ENCODE measurements at places on chromosomes 7 and 10.

- no peak for DNase-seq
These were observed 126.4 kb downstream of the RNLS start for GRCh38 chr10:88456730-88457129.

GRCh38 chr7:28771906-28772622, 186.1 kb downstream of the TRIL start:
- DNase-seq, result no peak

GRCh38 chr7:138919911-138920310, 61.3 kb downstream of the KIAA1549 start:
- DNase-seq, result no peak

DNA sequence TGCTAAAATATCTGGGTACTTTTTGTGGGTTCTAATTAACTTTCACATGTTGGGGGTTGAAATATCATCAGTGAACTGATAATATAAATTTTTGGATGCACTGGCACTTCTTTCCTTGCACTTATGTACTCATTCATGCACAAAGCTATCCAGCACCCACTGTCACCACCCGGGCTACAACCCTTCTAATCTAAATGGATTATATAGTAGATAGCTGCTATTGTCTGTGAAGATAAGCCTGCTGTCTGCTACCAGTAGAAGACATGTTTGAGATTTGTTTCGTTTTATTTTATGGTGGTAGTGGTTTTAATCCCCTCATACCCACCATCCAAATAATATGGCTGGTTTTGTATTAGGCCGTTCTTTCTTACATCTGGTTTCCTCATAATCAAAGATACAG, 353.5 kb upstream of the LRGUK start:
- no peak for DNase-seq

GRCh38 chr7:84248267-84248666, 53.7 kb upstream of the SEMA3A start:
- no peak for DNase-seq

DNA sequence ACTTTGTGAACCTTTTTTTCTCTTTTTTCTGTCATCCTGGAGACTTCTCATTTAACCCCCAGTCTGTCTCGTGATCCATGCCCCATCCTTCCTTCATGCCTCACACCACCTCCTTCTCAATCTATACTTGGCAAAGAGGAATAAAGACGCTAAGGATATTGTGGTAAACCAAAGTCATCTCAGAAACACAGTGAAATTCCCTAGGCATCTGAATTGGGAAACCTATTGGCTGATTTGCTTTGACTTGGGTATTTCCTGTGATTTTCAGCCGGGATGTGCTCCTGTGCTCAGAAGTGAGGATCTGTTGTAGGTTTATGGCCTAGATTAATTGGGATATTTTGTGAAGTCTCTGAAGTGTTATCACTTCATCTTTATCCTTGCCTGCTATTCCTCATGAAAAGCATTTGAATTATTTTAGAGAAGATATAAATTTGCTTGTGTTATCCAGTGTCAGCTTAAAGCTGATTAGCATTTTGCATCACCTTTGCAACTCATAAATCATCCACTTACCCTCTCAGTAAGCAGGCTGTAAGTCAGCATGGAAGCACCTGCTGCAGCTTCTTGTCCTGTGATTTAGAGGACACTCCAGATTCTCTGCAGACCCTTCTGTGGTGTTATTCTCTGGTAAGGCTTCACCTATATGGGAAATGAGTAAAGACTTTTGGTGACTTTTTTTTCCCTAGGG, 138.0 kb downstream of the AUTS2 start:
- no peak for DNase-seq

- DNase-seq, result no peak
These were observed 472.8 kb upstream of the STEAP1 start for GRCh38 chr7:89681448-89681847.

- no peak for DNase-seq
These were observed 98.8 kb upstream of the PFKP start for GRCh38 chr10:2968401-2969058.

DNA sequence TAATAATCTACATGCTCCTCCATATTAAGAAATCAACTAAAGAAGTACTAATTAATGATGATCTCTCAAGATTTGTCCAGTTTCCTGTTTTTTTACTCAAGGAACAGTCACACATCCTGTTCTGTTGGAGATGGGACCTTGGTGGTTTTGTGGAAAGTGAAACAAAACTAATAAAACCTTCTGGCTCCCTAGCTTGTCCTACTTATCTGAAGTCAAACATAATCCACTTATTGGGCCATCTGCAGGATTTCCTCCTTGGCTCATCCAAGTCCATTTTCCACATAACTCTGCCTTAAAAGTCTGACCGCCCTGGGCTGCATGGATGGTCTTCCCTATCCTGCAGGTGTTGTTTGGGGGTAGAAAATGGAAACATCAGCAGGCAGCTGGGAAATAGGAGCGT, 39.4 kb upstream of the TARP start:
- DNase-seq, result no peak

DNA sequence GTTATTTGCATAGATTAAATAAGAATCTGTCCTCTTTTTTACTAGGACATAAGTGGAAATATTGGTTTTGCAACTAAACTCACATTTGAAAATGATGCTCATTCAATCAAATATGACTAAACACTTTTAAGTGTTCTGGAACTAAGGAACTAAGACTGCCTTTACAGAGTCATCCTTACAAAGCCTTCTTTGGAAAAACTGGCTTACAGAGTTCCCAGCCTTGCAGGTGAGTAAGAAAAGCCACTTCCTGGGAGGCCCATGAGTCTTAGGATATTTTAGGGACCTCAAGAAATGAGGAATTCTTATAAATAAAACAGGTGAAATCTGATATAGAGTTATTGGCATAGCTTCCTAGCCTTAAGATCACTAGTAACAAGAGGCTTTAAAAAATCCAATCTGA, 135.5 kb downstream of the ALOX5 start:
- DNase-seq, result no peak

- DNase-seq, result no peak
These were observed 548.3 kb upstream of the ANKRD30A start for GRCh38 chr10:36577126-36577525.

- DNase-seq, result no peak
These were observed 100.2 kb downstream of the ATXN7L1 start for GRCh38 chr7:105776068-105776790.

GRCh38 chr10:78551184-78552005, 517.4 kb upstream of the ZMIZ1 start:
- DNase-seq, result no peak

DNA sequence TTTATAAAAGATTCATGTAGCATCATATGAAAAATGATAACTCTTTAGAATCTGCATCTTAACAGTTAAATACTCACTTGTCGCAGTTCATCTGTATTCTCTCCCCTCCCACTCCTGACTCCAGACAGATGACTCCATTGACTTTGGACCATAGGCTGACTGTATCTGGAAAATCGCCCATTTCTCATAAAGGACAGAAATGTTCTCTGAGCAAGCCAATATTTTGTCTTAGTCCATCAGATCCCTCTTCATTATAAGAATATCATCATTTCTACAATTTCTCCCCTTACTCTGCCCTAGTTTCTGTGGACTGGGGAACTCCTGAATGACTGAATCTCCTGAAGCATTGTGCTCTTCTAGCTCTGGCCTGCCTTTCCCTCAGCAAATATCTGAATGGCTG, 125.4 kb downstream of the SEMA3D start:
- no peak for DNase-seq

GRCh38 chr10:98429320-98430072, 14.5 kb upstream of the PYROXD2 start:
- DNase-seq, result no peak

DNA sequence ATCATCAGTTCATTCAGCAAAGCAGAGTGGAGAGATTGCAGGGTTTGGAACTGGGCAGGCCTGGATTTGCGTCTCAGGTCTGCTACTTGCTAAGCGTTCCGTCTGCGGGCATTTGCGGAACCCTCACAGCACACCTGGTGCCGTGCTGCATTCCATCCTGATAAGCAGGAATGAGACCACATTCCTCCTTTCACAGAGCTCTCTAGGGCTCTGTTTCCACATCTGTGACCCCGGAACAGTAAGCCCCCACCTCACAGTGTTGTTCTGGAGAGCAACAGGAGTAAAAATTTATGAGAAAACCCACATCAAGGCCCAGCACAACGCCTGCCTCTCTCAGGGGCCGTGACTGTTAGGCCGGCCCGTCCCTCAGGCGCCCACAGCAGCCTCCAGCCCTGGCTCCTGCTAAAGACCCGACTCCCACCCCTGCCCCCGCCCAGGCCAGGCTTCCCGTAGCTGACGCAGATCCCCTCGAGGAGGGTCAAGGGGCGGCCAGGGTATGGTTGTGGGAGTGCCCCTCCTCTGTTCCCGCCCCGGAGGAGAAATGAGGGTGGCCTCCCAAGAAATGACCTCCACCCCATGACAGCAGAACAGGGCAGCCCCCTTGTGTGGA, 128.9 kb downstream of the RGS10 start:
- no peak for DNase-seq

DNA sequence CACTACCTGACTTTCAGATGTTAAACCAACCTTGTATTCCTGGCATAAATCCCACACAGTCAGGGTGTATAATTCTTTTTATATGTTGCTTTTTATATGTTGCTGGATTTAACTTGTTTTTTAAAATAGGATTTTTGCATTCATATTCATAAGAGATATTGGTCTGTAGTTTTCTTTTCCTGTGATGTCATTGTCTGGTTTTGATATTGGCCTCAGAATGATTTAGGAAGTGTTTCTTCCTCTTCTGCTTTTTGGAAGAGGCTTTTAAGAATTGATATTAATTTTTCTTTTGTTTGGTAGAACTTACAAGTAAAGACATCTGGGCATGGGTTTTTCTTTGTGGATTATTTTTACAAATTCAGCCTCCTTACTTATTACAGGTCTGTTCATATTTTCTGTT, 93.1 kb downstream of the CARD11 start:
- DNase-seq, result no peak

- no peak for DNase-seq
These were observed 46.4 kb downstream of the AOAH start for GRCh38 chr7:36677769-36678437.

GRCh38 chr7:55073976-55074528, 55.2 kb downstream of the EGFR start:
- DNase-seq, result no peak

DNA sequence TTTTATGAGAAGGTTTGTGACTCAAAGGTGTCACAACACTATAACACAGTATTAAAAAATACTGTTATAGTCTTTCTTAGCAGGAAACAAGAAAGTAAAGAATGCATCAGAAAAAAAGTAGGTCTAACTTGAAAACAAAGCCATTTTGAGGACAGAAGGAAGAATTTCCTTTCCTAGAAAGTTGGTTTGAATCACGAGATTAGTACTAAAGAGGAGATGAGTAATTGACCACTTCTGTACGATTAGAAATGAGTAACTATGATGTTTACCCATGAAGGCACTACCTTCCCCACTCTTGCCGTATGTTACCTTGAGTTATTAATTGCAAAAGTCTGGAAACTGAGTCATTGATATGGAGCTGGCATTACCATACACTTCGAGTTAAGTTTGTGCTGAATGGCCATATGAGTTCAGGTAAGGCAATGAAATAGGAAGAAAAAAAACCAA, 65.2 kb downstream of the FAM185A start:
- DNase-seq, result no peak

DNA sequence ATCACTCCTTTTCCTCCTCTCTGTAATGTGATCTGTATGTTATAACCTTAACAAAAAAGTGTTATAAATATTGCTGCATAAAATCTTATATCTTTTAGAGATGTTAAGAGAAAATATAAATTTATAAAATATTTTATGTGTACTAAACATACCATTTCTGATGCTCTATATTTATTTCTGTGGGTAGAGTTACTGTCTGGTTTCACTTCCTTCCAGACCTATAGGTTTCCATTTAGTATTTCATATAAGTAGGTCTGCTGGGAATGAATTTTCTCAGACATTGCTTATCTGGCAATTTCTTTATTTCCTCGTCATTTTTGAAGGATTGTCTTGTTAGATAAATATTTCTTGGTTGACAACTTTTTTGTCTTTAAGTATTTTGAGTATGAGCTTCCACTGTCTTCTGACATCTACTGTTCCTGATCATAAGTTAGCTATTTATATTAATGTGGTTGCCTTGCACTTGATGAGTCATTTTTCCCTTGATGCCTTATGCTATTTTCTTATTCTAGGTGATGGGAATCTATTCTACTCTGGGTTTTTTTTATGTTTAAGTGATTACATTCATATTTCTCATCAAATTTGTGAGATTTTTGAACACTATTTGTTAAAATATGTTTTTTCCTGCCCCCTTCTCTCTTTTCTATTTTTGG, 11.2 kb upstream of the THSD7A start:
- DNase-seq, result no peak

DNA sequence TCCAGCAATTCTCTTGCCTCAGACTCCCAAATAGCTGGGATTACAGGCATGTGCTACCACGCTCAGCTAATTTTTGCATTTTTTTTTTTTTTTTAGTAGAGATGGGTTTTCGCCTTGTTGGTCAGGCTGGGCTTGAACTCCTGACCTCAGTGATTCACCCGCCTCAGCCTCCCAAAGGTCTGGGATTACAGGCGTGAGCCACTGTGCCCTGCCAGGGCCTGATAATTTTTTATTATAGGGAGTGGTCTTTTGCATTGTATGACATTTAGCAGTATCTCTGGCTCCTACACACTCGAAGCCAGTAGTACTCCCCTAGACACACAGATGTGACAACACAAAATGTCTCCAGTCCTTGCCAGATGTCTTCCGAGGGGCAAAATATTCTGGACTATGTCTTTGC, 124.0 kb downstream of the DKK1 start:
- no peak for DNase-seq

GRCh38 chr7:46586406-46586805, 665.3 kb upstream of the IGFBP3 start:
- no peak for DNase-seq

DNA sequence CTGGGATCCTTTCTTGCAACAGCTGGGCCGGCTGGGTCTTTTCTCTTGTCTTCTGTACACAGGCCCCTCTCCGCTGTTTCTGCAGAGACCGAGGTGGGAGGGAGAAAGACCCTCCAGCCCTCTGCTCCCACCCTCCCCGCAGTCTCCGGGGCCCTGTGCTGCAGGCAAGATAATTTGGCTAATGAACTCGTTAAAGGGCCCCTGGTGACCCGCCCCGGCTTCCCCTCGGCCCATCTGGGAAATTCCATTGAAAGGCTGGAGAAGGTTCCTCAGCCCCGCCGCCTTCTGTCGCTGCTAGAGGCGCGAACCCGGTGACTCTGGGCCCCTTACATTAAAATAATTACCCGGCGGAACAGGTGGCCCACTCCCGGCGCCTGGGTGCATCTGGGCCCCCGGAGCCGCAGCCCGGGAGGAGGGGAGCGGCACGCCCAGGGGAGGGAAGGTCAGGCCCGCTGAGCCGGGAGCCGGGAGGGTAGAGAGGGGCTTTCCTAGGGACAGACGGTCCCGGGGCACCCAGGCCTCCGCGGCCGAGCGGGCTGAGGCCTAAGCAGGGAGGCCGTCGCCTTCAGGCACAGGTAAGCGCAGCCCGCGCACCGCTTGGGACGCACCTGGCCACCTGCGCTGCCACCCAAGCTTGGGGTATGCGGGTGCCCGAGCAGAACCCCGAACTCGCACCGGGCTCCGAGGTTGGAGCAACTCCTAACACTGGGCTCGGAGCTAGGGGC, 7.3 kb upstream of the MNX1 start:
- no peak for DNase-seq
